ENCODE measurements at places on chromosomes 16 and 17. TPM values are rescaled to one million over a fixed set of nuclear protein-coding genes. Genes with fewer than 3 reads are reported as not detected.

The ASPHD1 gene
- polyA plus RNA-seq, result not detected

The RHBDL3 gene
- not detected for polyA plus RNA-seq

- no peak overlapping the region for H3K27ac ChIP-seq
- no peak for DNase-seq
- H3K27me3 ChIP-seq, result no peaks in the 10 kb centered on the region
- no peak overlapping the region for H3K4me3 ChIP-seq
- H3K4me1 ChIP-seq, result peaks cover 6% of the 10 kb centered on the region
These were observed 591.4 kb downstream of the TP53TG3F start for GRCh38 chr16:34050787-34051320.

GRCh38 chr16:4576008-4576407 lies 19.9 kb downstream of the C16orf96 start:
- no peaks in the 10 kb centered on the region for H3K4me1 ChIP-seq
- no peaks in the 10 kb centered on the region for H3K27me3 ChIP-seq
- H3K27ac ChIP-seq, result no peak overlapping the region
- H3K4me3 ChIP-seq, result no peak overlapping the region
- H3K36me3 ChIP-seq, result no peaks in the 10 kb centered on the region
- no peak for DNase-seq

DNA sequence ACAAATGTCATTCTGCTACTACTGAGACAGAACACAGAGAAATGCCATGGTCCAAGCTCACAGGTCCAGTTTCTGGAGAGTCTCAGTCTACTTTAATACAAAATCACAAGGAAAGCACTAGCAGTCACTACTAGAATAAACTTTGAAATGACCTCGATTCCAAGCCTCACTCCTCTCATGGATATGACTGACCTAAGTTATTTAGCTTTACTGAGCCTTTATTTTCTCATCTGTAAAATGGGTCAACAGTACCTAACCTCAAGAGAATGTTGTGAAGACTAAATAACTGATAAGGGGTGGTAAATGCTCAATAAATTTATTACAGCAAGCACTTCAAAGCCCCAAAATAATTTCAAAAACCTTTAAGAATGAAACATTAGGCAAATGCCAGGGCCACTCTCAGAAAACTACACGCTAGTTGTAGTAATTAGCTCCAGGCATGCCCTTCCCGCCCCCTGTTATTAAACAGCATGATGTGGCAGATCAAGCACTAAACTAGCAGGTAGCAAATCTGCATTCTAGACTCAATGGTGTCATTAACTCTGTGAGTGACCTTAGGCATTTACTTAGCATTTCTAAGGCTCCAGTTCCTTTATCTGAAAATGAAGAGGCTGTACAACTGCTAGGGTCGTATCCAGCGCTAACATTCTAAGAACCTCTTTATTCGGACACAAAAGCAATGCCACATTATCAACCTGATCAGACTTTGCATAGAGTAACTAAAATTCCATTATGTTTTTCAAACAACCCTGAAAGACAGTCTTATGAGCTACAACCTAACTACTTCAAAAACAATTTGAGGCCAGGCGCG lies 8.4 kb downstream of the GSPT1 start:
- H3K4me3 ChIP-seq, result no peak overlapping the region
- no peak overlapping the region for H3K27ac ChIP-seq
- peaks cover 15% of the 10 kb centered on the region for H3K4me1 ChIP-seq
- DNase-seq, result no peak

DNA sequence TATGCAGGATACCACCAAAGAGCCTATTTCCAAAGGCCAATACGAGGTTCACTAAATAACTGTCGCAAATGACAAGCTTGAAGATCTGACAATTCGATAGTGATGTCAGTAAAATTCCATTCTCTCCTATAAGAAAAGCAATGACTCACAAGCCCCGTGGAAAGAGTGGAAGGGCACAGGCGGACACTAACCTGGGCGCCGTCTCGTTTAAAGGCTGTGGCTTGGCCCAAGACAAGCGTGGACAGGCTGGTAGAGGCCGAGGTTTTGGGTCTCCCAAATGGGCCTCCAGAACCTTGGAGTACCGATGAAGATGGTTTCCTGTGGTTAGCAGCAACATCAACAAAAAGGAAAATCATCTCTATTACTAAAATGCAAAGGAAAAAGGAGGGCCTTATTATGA lies 16.5 kb upstream of the SLC38A8 start:
- peaks cover 49% of the 10 kb centered on the region for H3K36me3 ChIP-seq
- no peak overlapping the region for H3K27ac ChIP-seq
- no peak for DNase-seq

GRCh38 chr16:69013991-69014390 lies 91.5 kb upstream of the HAS3 start:
- H3K27me3 ChIP-seq, result no peaks in the 10 kb centered on the region
- H3K36me3 ChIP-seq, result peaks cover 4% of the 10 kb centered on the region
- H3K4me1 ChIP-seq, result no peaks in the 10 kb centered on the region

DNA sequence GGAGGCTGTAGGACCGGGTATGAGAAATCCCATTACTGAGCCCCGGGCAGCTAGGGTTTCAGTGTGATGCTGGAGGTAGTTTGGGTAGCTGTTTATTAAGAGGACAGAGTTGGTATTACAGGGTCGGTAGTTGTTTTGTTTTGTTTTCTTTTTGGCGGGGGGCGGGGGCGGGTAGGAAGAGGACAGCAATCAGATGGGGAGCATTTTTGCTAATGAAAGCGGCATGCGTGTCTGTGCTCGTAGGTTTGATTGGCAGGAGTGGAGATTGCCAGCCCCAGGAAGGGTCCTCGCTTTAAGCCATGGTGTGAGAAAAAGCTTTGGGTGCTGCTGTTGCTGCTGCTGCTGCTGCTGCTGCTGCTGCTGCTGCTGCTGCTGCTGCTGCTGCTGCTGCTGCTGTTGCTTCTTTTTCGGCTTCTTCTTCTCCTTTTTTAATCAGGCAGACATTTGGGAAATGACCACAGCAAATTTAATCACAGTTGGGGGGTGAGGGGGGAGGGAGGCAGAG lies 498.5 kb upstream of the ZFHX3 start:
- no peaks in the 10 kb centered on the region for H3K36me3 ChIP-seq
- no peak overlapping the region for H3K27ac ChIP-seq
- H3K4me1 ChIP-seq, result no peaks in the 10 kb centered on the region
- DNase-seq, result no peak
- H3K27me3 ChIP-seq, result peaks cover 70% of the 10 kb centered on the region
- no peak overlapping the region for H3K4me3 ChIP-seq

The TPPP3 gene
- polyA plus RNA-seq, result not detected

- no peak overlapping the region for H3K27ac ChIP-seq
- H3K27me3 ChIP-seq, result no peaks in the 10 kb centered on the region
- H3K36me3 ChIP-seq, result no peaks in the 10 kb centered on the region
These were observed 40.5 kb downstream of the DHRS7B start for GRCh38 chr17:21167303-21167702.

DNA sequence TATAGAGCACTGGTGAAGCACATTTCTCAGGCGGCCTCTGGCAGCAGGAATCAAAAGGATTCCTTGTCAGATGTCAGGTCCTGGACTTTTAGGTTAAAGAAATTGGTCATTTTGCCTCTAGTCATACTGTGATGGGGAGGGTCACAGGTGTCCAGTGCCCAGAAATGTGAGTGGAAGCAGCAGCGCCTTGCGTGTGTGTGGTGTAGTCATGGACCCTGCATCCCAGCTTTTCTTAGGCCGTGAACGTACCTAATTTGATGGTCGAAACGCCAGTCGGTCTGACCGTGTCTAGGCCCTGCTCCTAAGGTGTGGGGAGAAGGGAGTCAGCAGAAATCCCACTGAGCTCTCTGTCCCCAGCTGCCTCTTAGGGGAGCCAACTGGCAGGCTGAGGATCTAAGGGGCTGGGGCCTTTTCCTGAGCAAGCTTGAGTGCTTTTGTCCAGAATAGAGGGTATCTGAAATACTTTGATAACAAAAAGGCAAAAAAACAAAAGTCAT lies 32.0 kb downstream of the POLR3E start:
- H3K36me3 ChIP-seq, result peaks cover 27% of the 10 kb centered on the region
- no peak for DNase-seq
- H3K4me1 ChIP-seq, result no peaks in the 10 kb centered on the region
- H3K4me3 ChIP-seq, result no peak overlapping the region
- H3K27ac ChIP-seq, result no peak overlapping the region
- no peaks in the 10 kb centered on the region for H3K27me3 ChIP-seq

DNA sequence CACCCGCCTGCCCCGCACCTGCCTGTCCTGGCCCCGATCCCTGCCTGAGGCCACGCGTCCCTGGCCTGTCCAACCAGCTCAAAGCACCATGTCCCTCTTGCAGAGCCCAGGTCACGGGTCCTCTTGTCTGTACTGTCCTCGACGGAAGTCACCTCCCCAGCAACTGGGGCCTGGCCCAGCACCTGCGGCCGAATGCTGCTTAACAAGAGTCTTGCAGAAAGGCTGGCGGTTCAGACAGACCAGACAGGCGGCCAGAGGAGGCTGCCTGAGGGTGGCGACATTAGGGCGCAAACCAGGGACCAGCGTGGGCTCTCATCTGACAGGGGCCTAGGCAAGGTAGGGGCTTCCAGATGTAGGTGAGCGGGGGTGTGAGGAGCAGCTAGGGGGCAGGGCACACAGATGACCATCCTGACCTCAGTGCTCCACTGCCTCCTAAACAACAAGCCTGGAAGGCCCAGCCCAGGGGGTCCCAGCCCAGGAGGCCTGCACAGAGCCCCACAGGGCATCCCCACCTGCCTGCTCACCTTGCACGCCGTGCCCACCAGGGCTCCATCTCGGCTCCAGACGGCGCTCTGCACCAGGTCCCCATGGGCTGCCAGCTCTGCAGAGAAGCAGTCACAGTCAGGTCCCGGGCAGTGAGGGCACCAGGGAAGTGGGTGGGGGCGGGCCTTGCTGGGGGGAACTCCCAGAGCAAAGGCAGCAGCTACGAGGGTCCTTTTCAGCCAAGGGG lies 11.3 kb downstream of the CORO7 start:
- H3K4me3 ChIP-seq, result no peak overlapping the region
- H3K27ac ChIP-seq, result peak overlapping the region; percentile 92
- no peak for DNase-seq
- H3K36me3 ChIP-seq, result peaks cover 5% of the 10 kb centered on the region
- no peaks in the 10 kb centered on the region for H3K27me3 ChIP-seq

DNA sequence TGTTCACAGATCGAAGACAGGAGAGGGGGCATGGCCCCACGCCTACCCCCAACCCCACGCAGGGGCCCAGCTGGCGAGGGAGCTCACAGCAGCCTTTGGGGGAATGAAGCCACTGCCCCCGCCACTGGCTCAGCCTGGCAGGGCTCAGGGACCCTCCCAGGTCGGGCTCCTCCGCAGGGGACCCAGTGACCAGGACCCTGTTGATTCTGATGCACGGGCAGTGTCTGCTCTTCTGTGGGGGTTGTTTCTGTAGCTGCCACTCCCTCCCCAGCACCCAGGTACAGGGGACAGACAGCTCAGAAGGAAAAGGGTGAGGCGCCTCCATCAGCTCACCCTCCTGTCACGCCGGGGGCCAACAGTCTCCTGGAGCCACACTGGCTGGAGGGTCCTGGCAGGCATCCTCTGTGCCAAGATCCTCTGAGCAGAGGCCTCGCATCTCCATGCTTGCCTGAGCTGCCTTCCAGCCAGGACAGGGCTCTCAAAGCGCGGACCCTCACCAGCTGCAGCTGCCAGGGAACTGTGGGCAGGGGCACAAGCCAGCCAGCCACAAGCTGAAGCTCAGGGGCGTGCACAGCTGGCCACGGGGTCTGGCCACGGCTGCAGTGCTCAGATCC lies 49.1 kb downstream of the ZNF778 start:
- no peaks in the 10 kb centered on the region for H3K36me3 ChIP-seq
- no peaks in the 10 kb centered on the region for H3K27me3 ChIP-seq
- DNase-seq, result no peak
- H3K4me3 ChIP-seq, result no peak overlapping the region
- no peak overlapping the region for H3K27ac ChIP-seq

GRCh38 chr16:57106767-57107166 lies 14.4 kb downstream of the CPNE2 start:
- no peaks in the 10 kb centered on the region for H3K4me1 ChIP-seq
- no peak for DNase-seq
- no peak overlapping the region for H3K27ac ChIP-seq
- H3K36me3 ChIP-seq, result no peaks in the 10 kb centered on the region
- no peak overlapping the region for H3K4me3 ChIP-seq
- no peaks in the 10 kb centered on the region for H3K27me3 ChIP-seq

GRCh38 chr16:20870122-20870820 lies 29.9 kb downstream of the DCUN1D3 start:
- H3K36me3 ChIP-seq, result no peaks in the 10 kb centered on the region
- H3K4me1 ChIP-seq, result peaks cover 48% of the 10 kb centered on the region
- no peaks in the 10 kb centered on the region for H3K27me3 ChIP-seq
- no peak overlapping the region for H3K27ac ChIP-seq
- H3K4me3 ChIP-seq, result no peak overlapping the region
